ENCODE measurements at places on chromosomes 2 and 18.

DNA sequence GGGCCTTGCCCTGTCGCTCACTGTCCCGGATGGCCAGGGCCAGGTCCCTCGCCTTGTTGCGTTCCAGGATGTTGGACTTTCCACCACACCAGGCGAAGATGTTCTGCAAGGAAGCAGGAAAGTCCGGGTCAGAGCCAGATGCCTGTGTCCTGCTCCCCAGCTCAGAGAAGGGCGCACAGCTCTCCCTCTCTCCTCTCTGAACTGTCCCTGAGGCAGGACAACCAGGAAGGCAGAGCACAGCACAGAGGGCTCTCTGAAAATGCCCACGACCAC, 11.0 kb downstream of the CAPG start:
- no peak for DNase-seq

DNA sequence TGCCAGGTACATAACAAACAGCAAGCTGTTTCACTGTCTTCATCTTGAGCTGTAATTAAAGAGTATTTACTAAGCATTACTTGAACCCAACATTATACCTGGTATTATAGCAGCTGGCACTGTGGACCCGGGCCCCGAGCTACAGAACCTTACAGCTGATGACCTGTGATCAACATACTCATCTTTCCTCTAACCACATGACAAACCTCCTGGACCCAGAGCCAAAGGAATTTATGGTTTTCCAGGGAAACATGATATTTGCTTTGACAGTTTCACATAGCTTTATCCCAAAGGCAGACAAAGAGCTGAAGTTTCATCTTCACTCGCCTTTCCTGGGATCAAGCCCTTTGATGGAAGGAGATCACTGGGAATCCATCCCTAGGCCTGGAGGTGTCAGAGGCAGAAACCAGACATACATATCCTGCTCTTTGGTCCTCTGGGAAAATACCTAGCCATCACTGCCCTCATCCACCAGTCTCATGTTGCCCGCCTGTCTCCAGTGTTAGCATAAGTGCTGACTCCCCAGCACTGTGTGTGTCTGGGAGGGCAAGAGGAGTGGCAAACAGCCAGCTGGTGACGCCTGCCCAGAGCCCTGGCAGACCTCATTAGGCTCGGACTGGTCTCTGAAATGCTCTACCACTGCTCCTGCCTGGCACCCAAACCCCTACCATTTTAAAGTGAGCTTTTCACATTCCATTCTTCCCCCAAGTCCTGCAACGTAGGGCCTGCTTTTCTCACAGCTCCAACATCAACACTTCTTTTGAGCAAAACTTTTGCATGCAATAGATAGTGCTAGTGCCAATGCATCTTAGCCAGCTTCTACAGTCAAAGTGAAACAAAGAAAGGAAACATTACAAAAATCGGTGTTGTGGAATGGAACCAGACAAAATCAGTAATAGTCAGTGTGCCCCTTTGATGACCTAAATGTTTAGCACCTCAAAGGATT, 138.8 kb upstream of the CTAGE1 start:
- no peak for DNase-seq

DNA sequence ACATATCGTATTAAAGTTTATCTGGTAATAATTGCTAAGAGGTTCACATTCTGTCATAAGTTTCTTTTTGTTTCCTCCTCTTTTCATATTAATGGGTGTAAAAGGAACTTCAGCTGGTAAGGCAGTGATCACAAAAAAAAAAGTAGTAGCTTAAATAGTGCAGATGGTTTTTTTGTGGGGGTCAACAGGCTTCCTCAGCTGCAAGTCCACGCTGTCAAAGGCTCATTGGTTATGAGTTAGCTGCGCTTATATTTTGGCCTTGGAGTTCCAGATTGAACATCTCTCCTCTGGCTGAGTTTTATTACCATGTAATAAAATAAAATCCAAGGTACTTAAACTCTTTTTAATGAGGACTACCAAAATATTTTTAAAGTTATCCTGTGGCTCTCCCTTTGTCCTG, 277.0 kb upstream of the ZEB2 start:
- DNase-seq: no peak

DNA sequence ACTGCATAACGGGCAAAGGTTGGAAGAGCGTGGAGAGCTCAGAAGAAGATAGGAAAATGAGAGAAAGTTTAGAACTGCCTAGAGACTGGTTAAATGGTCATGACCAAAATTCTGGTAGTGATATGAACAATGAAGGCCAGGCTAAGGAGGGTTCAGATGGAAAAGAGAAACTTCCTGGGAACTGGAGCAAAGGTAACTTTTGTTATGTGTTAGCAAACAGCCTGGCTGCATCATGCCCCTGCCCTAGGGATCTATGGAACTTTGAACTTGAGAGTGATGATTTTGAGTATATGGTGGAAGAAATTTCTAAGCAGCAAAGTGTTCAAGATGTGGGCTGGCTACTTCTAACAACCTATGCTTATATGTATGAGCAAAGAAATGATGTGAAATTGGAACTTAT, 44.4 kb upstream of the SPATS2L start:
- no peak for DNase-seq

GRCh38 chr18:73805991-73806390, 341.6 kb downstream of the FBXO15 start:
- no peak for DNase-seq

- no peak for DNase-seq
Measured at GRCh38 chr18:74898965-74899364, 301.3 kb downstream of the ZNF407 start.

DNA sequence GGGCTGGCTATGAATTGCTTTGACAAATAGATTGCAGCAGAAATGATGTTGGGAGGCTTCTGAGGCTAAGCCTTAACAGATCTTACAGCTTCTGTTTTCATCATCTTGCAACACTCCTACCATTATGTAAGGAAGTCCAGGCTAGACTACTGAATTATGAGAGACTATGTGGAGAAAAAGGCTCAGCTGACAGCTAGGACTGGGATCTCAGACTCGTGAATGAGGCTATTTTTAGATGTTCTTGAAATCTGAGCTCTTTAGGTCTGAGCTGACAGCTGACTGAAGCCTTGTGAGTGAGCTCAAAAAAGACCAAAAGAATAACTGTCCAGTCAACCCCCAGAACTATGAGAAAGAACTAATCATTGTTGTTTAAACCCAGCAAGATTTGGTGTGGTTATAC, 70.3 kb downstream of the VWC2L start:
- DNase-seq: no peak

DNA sequence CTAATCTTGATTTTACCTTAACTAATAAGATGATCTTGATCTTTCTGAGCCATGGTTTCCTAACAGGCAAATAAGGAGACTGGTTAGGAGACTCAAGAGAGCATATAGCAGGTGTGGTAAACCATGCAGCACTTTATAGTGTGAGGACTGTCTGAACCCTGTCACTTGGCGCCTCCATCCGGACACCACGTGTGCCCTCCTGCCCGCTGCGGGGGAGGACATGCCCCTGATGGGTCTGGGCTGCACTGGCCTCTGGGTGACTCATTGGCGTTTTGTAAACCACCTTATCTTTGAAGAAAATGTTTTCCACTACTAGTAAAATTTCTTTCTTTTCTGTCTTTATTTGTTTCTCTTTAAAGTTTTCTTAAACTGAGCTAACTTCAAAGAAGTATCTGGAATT, 131.1 kb downstream of the FMNL2 start:
- DNase-seq: no peak

DNA sequence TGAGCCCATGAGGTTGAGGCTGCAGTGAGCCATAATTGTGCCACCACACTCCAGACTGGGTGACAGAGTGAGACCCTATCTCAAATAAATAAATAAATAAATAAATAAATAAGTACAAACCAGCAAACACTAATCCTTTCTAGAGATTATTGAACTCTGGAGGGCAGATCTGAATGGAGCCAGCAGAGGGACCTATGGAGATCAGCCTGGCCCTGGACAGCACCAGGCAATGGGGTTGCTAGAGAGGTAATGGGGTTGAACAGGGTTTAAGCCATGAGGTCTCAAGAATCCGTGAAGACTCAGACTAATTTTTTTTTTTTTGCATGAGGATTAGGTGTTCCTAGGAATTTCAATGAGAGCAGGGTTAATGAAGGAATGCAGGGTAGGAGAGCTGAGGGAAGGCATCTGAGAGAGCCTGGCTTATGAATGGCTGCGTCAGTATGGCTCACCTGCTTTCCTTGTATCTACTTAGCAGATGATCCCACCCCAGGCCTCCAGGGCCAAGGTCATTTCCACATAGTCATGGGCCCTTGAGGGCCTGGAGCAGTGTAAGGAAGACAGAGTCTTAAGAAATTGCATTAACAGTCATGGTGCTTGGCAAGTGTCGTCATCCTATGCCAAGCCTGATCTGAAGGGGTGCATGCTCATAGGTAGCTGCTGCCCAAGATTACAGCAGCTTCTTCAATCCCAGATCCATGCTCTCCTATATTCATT, 34.6 kb upstream of the IL37 start:
- DNase-seq: no peak

GRCh38 chr2:88933980-88934379, 242.5 kb downstream of the RPIA start:
- DNase-seq: no peak

DNA sequence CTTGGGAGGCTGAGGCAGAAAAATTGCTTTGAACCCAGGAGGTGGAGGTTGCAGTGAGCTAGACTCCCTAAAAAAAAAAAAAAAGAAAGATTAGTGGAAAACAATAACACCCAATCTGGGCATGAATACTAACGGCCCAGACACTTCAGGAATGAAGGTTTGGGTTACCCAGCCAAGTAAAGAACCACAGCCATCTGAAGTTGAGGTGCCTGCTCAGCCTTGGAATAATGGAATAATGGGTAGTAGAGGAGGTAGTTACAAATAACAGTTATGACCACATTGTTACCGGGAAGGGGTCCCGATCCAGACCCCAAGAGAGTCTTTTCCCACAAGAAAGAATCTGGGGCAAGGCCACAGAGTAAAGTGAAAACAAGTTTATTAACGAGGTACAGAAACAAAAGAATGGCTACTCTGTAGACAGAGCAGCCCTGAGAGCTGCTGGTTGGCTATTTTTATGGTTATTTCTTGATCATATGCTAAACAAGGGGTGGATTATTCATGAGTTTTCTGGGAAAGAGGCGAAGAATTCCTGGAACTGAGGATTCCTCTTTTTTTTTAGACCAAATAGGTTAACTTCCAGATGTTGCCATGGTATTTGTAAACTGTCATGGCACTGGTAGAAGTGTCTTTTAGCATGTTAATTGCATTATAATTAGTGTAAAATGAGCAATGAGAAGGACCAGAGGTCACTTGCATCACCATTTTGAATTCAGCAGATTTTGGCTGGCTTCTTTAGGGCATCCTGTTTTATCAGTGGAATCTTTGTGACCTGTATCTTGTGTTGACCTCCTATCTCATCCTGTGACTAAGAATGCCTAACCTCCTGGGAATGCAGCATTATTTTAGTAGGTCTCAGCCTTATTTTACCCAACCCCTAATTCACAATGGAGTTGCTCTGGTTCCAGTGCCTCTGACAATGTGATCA, 96.2 kb upstream of the HAAO start:
- no peak for DNase-seq

GRCh38 chr2:18752022-18752493, 162.7 kb upstream of the NT5C1B start:
- DNase-seq: no peak

DNA sequence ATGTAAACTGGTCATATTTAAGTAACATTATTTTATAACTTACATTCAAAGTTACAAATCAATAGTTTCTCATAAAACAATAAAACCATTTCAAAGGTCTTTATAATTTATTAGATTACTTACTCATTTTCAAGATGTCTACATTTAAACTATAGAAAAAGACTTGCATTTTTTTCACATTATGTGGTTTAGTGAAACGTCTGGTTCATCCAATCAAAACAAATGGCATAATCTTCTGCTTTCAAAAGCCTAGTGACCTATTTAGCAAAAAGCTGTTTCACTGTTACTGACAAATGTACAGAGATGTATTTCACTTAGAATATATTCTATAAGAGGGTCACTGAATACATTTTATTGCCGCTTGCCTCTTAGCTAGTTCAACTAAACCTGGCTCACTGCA, 49.3 kb upstream of the MCM6 start:
- no peak for DNase-seq

- DNase-seq: no peak
Measured at GRCh38 chr2:106075048-106075447, 119.1 kb downstream of the UXS1 start.

- no peak for DNase-seq
Measured at GRCh38 chr2:152550386-152550785, 166.9 kb downstream of the PRPF40A start.

DNA sequence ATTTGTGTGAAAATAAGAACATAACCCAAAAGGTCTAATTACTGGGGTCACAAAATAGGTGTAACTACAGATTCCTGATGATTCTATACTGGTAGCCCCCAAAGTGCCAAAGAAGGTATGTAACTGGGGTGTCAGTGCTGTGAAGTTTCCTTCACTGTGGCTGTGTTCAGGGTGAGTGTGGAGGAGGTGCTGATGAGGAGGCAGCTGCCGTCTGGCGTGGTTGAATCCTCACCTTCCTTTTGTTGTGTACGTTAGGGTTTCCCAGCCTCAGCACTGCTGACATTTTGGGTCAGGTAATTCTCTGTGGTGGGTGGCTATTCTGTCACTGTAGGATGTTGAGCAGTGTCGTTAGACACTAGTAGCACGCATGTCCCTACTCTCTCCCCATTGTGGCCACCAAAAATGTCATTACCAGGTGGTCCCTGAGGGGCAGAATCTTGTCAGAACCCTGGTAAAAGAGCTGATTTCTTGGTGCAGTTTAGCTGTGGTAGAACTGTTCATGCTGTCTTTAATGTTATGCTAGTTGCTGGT, 31.5 kb downstream of the ADNP2 start:
- no peak for DNase-seq

GRCh38 chr2:182048088-182048487, 62.4 kb downstream of the PPP1R1C start:
- DNase-seq: no peak

DNA sequence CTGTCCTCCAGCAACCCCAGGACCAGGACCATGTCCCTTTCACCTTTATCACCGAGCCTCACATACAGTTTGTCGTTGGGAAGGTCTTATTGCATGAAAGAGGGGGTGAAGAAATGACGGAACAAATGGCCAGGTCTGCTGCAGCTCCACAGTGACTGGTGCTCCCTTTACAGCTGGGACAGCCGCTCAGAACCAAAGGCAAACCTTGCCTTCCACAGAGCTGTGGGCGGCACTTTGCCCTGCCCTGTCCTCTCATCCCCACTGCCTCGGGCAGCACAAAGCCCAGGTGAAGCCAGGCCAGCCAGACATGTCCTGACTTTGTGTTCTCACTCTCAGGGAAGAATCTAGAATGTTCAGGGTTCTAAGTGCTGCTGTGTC, 961 bp downstream of the GPR55 start:
- no peak for DNase-seq

Data from SW 1271 (cell line).